ENCODE measurements at places on chromosomes 7 and 10.
A peak's percentile ranks its signal among the peaks of the same experiment; 100 is the strongest.

DNA sequence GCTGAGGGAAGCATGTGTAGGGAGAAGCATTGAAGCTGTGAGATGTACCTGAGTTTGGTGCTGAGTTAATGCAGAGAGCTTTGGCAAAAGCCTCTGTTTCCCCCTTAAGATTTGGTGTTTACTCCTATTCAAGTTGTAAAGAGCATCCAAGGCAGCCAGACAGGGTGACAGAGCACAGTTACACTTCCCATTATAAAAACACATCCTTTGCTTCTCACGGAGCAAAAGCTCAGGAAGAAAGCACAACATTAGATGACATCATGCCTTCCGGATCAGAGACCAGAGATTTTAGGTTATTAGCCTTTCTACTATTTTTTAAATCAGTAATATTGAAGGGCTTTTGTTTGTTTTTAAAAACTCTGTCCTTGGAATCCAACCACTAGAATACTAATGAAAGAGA, 182.9 kb downstream of the DOCK4 start:
- DNase-seq, result no peak

GRCh38 chr7:116305485-116306408, 95.4 kb downstream of the TES start:
- DNase-seq, result no peak

DNA sequence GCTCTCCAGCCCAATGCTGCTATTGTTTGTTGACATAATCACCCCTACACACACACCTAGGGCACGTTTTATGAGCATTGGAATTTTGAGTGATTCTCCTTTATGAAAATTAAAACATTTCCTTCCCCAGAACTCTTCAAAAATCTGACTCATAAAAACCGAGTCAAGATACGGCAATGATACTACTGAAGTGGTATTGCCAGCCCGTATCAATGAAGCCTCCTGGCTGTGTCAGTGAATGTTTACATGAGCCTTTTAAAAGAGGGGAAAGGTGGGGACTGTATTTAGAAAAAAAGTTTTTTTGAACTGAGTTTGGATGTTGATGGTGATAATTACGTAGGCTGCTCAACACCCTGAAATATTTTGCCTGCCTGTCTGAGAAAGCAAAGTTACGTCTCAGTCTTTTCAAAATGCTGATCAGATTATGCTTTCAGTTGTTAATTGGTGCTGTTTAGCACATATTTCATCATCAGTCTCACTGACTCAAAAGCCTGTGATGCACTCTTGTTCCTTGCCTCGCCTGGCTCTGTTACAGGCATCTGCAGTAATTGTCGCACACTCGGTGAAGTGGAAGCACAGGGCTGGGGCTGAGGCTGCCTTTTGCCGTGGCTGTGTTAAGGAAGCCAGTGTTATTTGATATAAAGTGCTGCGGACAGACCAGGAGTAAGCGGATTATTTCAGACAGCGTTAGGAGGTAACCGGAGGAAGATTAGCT, 157.4 kb upstream of the TCF7L2 start:
- DNase-seq, result no peak

DNA sequence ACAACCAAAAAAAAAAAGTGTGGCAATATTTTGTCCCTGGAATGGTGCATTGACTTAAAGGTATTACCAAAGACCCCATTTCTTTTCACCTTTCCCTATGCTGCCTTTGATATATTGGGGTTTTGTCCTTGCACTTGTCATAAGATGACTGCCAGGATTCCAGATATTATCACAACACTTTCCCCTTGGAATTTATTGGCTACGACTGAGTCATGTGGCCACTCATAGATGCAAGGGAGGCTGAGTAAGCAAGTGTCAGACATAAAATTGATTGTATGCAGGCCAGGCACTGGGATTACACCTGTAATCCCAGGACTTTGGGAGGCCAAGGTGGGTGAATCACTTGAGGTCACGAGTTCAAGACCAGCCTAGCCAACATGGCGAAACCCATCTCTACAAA, 83.6 kb downstream of the PPP1R3C start:
- no peak for DNase-seq

DNA sequence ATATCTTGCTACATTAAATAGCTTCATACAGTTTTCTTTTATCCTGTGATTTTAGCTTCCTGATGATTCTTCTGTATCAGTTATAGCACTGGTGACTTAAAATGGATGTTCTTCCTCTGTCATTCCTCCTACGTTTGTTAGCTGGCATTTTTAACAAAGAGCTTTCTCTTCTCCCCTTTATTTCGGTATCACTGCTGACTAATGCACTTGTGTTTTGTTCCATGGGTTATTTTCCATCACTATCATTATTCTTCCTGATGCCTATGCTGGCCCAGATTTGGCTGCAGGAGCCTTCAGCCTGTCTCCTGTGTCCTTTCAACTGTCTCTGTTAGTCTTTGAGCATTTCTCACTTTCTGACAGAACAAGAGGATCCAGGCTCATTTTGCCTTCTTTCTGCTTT, 13.1 kb downstream of the BMS1 start:
- DNase-seq, result no peak

- no peak for DNase-seq
These were observed 9.9 kb downstream of the INPP5A start for GRCh38 chr10:132547421-132547861.

DNA sequence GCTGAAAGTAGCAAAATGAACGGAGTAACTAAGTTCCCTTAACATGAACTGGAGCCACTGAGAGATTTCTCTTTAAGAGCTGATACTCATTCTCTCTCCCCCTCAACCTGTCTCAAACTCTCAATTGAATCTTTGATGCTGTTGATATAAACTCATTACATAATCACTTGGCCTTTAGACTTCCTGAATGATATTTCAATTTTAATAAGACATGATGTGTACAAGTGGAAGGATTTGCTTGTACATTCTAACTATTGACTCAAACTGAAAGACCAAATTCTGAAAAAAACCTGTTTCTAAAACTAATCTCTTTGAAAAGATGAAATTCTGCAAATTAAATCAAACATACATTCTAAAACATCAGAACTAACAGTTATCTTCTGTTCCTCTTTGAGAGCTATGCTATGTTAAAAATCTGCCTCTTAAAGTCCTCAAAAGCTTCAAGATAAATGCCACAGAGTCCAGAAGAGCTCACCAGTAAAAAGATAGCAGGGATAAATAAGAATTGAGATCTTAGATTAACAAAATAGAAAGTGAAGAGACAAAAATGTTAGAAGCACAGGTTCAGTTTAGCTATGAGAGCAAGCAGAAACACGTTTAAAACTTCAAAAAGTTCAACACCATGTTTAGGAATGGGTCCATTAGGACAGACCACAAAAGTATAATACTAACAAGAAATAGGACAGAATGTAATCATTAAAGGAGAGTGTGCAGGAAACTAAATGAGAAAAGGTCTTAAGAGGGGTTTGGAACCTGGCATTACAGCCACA, 46.1 kb downstream of the TNPO3 start:
- no peak for DNase-seq

GRCh38 chr10:103153302-103154197, 39.5 kb downstream of the NT5C2 start:
- DNase-seq, result no peak

GRCh38 chr7:12107841-12108254, 103.2 kb upstream of the TMEM106B start:
- no peak for DNase-seq

DNA sequence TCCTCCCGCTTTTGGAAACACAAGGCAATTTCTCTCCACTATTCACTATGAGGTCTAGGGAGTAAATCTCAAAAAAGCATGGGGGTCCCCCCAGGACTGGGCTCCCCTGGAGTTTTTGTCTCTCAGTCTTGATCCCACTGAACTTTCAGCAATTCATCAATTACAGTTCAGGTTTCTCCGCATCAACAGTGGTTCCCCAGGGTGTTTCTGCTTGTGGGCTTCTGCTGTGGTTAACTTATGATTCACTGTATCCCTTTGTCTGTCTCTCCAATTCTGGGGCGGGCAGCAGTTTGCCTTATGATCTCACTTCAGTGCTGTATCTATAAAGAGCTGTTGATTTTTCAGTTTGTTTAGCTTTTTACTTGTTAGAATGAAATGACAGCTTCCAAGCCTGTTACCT, 142.6 kb upstream of the CDC14C start:
- no peak for DNase-seq

DNA sequence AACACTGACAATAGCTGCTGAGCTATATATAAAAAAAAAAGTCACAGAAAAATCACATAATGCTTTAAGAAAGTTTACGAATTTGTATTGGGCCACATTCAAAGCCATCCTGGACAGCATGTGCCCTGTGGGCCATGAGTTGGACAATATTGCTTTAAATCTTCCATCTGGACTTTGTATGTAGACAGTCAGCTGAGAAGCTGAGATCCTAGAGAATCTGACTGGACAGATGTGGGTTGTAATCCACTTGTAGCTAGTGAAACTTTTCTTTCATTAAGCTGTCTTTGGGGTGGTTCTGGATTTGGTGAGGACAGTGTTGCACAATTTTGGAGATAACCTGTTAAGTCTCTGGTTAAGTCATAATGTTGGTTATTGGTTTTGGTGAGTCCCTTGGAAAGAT, 824.5 kb downstream of the CCSER2 start:
- DNase-seq, result no peak

GRCh38 chr7:16479591-16479990, 14.1 kb upstream of the SOSTDC1 start:
- DNase-seq, result no peak

DNA sequence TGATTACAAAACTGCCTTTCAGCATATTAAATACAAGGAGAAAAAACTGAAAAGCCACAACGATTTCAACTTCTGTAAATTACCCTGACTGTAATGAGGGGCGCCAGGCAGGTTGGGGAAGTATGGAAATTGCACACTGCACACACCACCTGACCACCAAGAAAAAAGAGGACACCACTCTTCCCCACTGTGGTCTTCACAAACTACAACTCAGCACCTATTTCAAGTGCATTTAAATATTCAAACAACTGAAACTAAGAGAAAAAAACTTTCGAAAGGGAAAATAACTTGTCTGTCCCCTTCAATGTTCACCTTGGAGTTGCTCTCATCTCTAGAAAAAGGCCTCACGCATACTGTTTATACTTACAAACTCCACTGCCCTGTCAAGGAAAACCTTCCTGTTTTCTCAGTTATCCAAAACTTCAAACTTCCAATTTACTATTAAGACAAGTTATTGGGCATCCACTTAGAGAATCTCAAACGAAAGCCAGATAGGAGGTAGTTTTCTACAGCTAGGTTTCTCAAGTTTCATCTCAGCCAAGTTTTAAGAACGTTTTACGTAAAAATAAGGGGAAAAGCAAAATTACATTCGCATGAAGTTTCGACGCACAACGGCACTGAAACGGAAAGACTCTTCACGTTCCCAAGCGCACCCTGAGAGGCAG, 1.4 kb downstream of the LARP4B start:
- peak; percentile 78 for DNase-seq
